ENCODE measurements at places on chromosomes 12 and 14. TPM values are rescaled to one million over a fixed set of nuclear protein-coding genes. Genes with fewer than 3 reads are reported as not detected.

DNA sequence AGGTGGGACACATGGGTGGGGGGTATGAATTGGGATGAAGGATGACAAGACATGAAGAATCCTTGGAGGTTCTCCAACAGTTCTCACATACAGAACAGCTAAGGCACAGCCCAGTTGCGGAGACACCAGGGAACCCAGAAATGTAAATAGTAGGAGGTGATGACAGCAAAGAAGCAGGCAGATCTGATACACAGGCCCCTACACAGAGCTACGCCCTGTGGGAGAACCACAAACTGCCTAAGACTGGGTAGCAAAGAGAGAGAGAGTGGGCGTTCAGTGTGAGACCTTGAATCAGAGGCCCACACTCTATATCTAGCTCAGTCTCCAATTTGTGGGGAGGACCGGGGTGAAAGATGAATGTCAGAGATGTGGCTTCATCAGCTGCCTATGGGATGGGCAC is 9.5 kb upstream of the NUMB start:
- H3K27me3 ChIP-seq: no peaks in the 10 kb centered on the region
- peaks cover 49% of the 10 kb centered on the region for H3K4me1 ChIP-seq
- H3K27ac ChIP-seq: peak overlapping the region; percentile 34
- DNase-seq: no peak
- no peak overlapping the region for H3K4me3 ChIP-seq

DNA sequence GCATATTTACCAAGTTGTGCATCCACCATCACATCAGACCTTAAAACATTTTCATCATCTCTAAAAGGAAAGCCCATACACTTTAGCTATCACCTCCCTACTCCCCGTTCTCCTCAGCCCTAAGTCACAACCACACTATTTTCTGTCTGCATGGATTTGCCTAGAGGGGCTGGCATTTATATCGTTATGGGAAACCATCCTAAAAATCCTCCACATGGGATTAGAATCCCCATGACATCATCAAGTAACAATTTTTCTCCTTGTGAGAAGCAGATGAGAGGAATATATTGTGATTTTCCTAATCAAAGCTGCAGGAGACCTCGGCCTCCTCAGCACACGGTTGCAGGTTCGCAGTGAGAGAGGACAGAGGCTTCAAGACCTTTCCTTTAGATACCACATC is 114.1 kb downstream of the SLC15A4 start:
- no peaks in the 10 kb centered on the region for H3K36me3 ChIP-seq
- no peaks in the 10 kb centered on the region for H3K4me1 ChIP-seq
- no peak for DNase-seq
- H3K27me3 ChIP-seq: no peaks in the 10 kb centered on the region

DNA sequence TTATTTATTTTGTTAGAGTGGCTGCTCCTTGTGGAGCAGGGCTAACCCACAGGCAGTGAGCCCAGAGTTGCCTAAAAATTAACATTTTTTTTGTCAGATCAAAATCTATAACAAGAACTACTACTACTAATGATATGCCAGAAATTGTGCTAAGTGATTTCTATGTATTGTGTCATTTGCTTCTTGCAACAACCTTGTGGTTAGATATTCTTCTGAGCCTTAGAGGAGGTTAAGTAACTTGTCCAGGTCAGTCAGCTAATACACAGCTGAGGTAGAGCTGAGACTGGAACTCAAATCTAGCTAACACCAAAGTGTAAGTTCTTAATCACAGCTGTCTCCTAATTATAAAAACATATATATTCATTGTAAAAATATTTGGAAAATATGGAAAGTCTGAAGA is 29.8 kb downstream of the CFL2 start:
- H3K36me3 ChIP-seq: no peaks in the 10 kb centered on the region
- no peak overlapping the region for H3K27ac ChIP-seq
- peaks cover 9% of the 10 kb centered on the region for H3K27me3 ChIP-seq

The TOMM20L gene
- not detected for total RNA-seq

GRCh38 chr12:115075552-115076170 is 391.7 kb upstream of the TBX3 start:
- no peaks in the 10 kb centered on the region for H3K36me3 ChIP-seq
- H3K27ac ChIP-seq: no peak overlapping the region
- no peaks in the 10 kb centered on the region for H3K4me1 ChIP-seq
- no peak for DNase-seq

GRCh38 chr14:20179880-20180279 is 10.8 kb upstream of the OR11G2 start:
- no peak overlapping the region for H3K27ac ChIP-seq
- H3K4me1 ChIP-seq: no peaks in the 10 kb centered on the region
- H3K36me3 ChIP-seq: no peaks in the 10 kb centered on the region
- DNase-seq: no peak
- no peak overlapping the region for H3K4me3 ChIP-seq

DNA sequence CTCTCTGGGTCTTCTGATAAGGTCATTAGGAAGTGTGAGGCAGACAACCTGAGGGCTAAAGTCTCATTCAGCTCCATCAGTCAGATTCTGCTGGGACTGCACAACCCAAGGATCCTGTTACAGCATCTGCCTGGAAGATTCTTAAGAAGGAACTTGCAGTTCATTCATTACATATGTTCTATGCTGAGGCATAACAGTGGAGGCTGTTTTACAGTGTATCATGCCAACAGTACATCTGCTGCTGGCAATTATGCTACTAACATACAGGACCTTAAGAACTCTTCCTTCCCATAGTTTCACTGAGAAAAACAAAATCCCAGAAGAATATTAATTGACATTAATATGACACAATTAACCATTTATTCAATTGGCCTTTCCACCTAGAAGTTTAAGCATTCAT is 968.6 kb downstream of the DIO2 start:
- no peak overlapping the region for H3K27ac ChIP-seq
- DNase-seq: no peak

DNA sequence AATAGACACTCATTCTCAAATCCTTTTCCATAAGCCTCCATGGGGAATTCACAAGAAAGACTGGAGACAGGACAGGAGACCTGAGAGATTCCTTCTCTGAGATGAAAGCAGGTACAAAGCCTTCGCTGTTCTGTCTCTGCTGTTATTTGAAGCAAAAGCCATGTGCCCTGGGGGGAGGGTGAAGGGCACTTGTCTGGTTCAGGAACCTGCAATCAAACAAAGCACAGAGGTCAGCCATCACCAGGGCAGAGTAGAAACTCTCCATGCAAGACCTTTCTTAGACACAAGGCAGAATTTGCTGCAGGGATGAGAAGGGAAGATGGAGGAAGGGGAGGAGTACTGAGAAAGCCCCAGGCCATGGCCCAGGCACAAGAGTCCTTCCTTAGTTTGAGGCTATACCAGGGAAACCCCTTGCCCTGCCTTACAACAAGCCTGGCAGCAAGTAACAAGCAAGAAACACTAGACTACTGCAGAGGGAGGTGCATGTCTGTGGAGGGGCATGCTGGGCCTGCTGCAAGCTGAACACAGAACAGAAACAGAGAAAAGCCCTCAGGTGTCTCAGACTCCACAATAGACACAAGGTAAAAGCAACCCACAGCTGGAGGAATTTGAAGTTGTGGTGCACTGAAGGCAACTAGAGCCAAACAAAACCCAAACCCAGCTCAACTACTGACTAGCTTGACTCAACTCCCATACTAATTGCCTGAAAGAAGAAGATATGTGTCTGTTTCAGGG is 7.8 kb upstream of the ART4 start:
- no peak overlapping the region for H3K4me3 ChIP-seq
- DNase-seq: no peak
- no peaks in the 10 kb centered on the region for H3K36me3 ChIP-seq
- H3K4me1 ChIP-seq: no peaks in the 10 kb centered on the region
- H3K27me3 ChIP-seq: no peaks in the 10 kb centered on the region

The KRT75 gene
- total RNA-seq: not detected

GRCh38 chr12:6527711-6528110 is 6.6 kb upstream of the GAPDH start:
- peaks cover 16% of the 10 kb centered on the region for H3K4me1 ChIP-seq
- no peak overlapping the region for H3K4me3 ChIP-seq
- no peak overlapping the region for H3K27ac ChIP-seq
- peaks cover 93% of the 10 kb centered on the region for H3K36me3 ChIP-seq
- no peaks in the 10 kb centered on the region for H3K27me3 ChIP-seq

- peaks cover 1% of the 10 kb centered on the region for H3K27me3 ChIP-seq
- no peaks in the 10 kb centered on the region for H3K36me3 ChIP-seq
- H3K4me1 ChIP-seq: no peaks in the 10 kb centered on the region
- no peak overlapping the region for H3K27ac ChIP-seq
Observed at GRCh38 chr12:132389526-132390286, 60.3 kb upstream of the GALNT9 start.

The CLEC12A gene
- 0.65 TPM for total RNA-seq

DNA sequence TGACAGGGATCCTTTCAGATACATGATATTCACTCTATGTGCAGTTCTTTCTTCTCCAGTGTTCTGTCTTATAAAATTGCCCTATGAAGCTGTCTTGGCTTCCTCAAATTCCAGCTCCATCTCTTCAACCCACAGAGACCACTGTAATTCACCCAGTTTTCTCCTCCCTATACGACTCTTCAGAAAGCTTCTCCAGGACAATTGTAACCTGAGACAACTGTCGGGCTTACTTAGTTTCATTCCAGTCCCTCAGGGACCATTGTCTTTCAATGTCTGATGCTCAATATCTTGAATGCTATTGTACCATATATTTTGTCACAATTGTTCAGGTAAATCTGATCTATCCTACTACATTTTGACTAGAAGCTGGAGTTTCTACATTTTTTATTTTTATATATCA is 345.3 kb downstream of the RPL10L start:
- no peaks in the 10 kb centered on the region for H3K4me1 ChIP-seq
- H3K36me3 ChIP-seq: no peaks in the 10 kb centered on the region
- no peaks in the 10 kb centered on the region for H3K27me3 ChIP-seq
- no peak for DNase-seq
- H3K4me3 ChIP-seq: no peak overlapping the region

GRCh38 chr12:116172224-116172849 is 105.2 kb downstream of the MED13L start:
- peak overlapping the region; percentile 69 for H3K4me3 ChIP-seq
- peaks cover 48% of the 10 kb centered on the region for H3K4me1 ChIP-seq
- H3K36me3 ChIP-seq: peaks cover 5% of the 10 kb centered on the region
- DNase-seq: peak; percentile 64
